Cerebellum (tissue), 4 donors: ENCODE measurements at places on chromosomes 7 and 10. TPM values are rescaled to one million over a fixed set of nuclear protein-coding genes. Genes with fewer than 3 reads are reported as not detected.
A peak's percentile ranks its signal among the peaks of the same experiment; 100 is the strongest.

PTF1A gene
- total RNA-seq, result 4.4 TPM

GRCh38 chr7:47392241-47392759, 189.6 kb downstream of the TNS3 start:
- DNase-seq, result peak; percentile 67

FAM13C gene
- 66.1 TPM for total RNA-seq

PHYHIPL gene
- total RNA-seq, result 38.8 TPM

DNA sequence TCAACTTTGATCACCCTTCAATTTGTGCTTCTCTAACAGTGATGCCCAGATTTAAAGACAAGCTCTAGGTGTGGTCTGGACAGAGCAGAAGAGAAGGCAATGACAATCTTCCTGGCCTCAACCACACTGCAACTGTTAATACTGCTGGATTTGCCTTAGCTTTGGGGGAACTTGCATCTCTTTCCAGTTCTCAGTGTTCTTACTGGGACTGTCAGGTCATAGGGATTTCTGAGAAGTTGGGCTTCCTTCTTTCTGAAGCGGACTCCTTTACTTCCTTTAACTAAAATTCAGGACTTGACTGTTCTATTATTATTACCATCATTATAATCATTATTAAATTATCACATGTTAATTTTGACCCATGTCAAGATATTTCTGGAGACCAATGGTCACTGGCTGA, 80.8 kb downstream of the OSBPL3 start:
- no peak for DNase-seq

TMEM273 gene
- total RNA-seq, result 2.8 TPM

- no peak for DNase-seq
These were observed 52.4 kb upstream of the LRRC17 start for GRCh38 chr7:102860351-102860811.
